NCI-H1105 treated with DMSO at 0.1 percent for 48 hours (cell line): ENCODE measurements at places on chromosomes 16 and 17.

GRCh38 chr17:39325528-39326240, 75.7 kb downstream of the FBXL20 start:
- no peak for DNase-seq

- DNase-seq = no peak
These were observed 6.6 kb downstream of the ZSCAN10 start for GRCh38 chr16:3092501-3092941.

GRCh38 chr16:78718141-78718540, 618.7 kb downstream of the WWOX start:
- DNase-seq = no peak

DNA sequence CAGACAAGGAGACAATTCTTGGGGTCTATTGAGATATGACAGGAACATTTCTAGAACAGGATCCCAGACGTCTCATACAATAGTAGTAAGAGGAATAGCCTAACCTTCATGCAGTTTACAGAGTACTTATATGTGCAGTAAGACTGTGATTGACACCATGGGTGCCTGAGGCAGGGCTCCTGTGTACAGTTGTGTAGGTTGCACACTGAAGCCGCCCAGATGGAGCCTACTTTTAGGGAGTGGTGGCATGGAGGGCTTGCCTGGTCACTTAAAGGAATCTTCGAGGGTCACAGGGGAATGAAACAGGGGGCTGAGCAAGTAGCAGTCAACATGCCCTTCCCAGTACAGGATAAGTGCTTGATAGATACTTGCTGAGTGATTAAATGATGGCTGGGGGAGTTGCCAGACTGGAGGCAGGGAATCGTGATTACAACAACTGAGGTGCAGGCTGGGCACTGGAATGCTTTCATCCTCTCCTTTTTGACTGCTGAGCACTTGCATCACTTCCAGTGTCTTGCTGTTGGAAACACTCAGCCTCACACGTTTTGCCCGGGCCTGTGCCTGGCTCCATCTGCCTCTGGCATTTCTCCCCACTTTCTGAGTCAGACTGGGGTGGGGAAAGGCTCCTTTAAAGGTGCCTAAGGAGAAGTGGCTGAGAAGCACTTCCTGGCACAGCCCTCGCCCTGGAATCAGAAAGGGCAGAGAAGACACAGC, 71.0 kb downstream of the COPRS start:
- no peak for DNase-seq

DNA sequence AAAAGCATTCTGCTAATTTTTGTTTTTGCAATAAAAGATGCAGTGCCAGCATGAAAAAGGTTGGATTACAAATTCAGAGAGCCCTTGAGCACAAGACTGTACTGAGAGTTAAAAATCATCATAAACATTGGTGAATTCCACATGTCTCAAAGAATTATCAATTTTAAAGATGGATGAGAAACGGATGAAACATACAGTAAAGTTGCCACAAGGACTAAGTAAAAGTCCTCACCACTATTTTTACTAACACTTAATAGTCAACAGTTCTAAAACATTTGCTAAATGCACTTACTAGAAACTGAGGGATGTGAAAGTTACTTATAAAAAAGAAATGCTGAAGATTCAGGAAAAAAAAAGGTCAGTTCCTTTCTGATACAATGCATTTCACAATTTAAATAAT, 25.8 kb upstream of the NACA2 start:
- DNase-seq = no peak

GRCh38 chr17:71407981-71408380, 712.8 kb upstream of the SOX9 start:
- DNase-seq = no peak

DNA sequence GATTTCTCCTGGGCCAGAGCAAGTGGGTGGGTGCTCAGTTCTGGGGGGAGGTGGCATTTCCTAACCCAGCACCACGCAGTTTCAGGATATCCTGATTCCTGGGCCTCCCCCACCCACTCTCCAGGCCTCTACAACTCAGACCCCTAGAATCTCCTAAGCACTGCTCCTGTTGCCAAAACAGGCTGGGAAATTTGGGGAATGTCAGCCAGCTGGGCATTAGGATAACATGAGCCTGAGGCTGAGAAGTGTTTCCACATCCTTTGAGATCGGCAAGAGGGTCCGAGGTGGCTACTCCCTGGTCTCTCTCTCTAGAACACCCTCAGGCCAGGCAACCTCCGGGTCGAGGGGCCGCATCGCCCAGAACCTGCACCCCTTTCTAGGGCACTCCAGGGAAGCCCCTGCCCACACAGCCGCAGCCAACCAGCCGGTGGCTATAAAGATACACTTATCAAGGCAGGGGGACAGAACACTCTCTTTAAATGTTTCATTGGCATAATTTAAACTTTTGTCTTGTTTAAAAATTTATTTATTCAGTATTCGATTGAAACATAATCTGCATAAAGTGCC, 23.6 kb downstream of the TBC1D16 start:
- DNase-seq = no peak

DNA sequence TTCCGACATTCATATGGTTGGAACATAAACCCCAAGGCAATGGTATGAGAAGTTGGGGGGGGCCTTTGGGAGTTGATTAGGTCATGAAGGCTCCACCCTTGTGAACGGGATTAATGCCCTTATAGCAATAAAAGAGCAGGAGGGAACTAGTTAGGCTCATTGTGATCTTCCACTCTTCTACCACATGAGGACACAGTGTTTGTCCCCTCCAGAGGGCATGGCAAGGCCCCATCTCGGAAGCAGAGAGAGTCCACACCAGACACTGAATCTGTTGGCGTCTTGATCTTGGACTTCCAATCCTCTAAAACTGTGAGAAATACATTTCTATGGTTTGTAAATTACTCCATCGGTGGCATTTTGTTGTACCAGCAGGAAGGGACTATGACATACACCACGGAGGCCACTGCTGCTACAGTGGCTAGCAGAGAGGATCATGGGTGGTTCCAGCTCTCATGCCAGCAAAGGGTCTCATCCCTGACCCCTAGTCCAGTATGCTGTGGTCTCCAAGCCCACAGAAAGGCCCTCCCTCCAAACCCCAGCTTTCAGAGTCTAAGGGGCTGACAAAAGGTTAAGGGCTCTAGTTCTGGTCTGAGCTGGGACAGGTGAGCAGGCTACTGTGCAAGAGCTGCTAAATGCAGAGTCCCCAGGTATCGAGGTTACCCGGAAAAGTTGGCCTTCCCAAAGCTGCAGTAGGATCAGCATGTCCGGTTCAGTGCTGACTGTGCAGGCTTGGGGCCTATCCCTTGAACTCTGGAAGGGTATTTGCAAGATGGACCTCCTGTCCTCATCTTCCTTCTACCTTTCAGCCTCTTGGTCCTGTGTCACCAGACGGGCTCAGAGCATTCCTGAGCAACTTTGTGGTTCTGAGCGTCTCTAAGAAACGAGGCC, 12.2 kb downstream of the CCR7 start:
- DNase-seq = no peak

- no peak for DNase-seq
These were observed 13.2 kb downstream of the NAGPA start for GRCh38 chr16:5020551-5020950.

GRCh38 chr16:58126451-58126961, 2.7 kb downstream of the CFAP20 start:
- DNase-seq = no peak

DNA sequence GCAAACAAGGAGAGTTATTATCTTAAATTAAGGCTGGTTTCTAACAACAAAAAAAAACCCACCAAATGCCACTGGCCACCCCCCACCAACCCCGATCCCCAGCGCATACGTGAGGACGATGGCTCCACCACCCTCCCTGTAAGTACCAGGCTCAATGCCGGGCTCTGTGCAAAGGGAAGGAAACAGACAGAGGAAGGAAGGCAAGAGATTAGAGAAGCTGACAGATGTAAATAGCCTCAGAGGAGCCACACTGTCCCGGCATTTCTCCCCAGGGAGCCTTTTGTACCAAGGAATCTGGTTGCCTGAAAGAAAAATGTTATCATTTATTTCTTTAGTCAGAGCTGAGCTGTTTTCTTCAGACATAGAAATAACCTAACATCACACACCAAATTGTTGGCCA, 13.1 kb downstream of the SOST start:
- DNase-seq = no peak

GRCh38 chr16:86243123-86243473, 267.2 kb upstream of the FOXF1 start:
- no peak for DNase-seq

DNA sequence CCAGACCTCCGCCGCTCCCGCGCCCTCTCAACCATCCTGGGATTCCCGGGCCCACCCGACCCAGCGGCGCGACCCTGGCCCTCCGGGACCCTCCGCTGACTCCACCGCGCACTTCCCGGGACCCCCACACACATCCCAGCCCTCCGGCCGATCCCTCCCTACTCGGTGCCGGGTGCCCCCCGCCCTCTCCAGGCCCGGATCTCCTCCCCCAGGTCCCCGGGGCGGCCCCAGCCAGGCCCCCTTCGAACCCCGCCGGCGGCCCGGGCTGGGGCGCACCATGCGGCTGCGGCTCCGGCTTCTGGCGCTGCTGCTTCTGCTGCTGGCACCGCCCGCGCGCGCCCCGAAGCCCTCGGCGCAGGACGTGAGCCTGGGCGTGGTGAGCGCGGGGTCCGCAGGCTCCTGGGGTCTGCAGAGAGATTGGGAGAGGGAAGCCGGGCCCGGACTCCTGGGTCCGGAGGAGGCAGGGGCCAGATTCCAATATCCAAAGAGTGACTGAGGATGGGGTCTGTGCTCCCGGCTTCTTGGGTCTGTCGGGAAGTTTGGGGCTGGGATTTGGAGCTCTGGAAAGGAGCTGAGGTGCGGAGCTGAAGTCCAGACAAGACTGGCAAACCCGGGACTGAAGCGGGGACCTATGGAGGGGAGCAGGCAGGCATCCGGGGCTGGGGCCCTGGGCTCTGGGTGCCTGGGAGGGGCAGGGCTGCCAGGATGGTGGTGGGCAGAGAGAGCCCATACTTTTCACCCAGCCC, 453 bp downstream of the MMP25 start:
- DNase-seq = no peak

- DNase-seq = peak; percentile 18
These were observed 192.8 kb downstream of the C16orf78 start for GRCh38 chr16:49566432-49566831.

- no peak for DNase-seq
These were observed 63.2 kb downstream of the IQCK start for GRCh38 chr16:19781226-19781625.
